ENCODE measurements at places on chromosomes 4 and X. TPM values are rescaled to one million over a fixed set of nuclear protein-coding genes. Genes with fewer than 3 reads are reported as not detected.

GRCh38 chr4:97911236-97911906, 231.9 kb downstream of the STPG2 start:
- DNase-seq, result no peak

GRCh38 chr4:121150003-121150402, 14.1 kb downstream of the TNIP3 start:
- no peak for DNase-seq

The SMAD1 gene
- 9.1 TPM for total RNA-seq

The RPGR gene
- 8.6 TPM for total RNA-seq

The ADAMTS3 gene
- total RNA-seq, result not detected

The P2RY8 gene
- total RNA-seq, result 40.1 TPM

Measured in activated T-cell treated with anti-CD3 and anti-CD28 coated beads, Interleukin-2, amount 50 U/mL, for 72 hours (primary cell).